LoVo (cell line): ENCODE measurements at places on chromosomes 11 and 22.

DNA sequence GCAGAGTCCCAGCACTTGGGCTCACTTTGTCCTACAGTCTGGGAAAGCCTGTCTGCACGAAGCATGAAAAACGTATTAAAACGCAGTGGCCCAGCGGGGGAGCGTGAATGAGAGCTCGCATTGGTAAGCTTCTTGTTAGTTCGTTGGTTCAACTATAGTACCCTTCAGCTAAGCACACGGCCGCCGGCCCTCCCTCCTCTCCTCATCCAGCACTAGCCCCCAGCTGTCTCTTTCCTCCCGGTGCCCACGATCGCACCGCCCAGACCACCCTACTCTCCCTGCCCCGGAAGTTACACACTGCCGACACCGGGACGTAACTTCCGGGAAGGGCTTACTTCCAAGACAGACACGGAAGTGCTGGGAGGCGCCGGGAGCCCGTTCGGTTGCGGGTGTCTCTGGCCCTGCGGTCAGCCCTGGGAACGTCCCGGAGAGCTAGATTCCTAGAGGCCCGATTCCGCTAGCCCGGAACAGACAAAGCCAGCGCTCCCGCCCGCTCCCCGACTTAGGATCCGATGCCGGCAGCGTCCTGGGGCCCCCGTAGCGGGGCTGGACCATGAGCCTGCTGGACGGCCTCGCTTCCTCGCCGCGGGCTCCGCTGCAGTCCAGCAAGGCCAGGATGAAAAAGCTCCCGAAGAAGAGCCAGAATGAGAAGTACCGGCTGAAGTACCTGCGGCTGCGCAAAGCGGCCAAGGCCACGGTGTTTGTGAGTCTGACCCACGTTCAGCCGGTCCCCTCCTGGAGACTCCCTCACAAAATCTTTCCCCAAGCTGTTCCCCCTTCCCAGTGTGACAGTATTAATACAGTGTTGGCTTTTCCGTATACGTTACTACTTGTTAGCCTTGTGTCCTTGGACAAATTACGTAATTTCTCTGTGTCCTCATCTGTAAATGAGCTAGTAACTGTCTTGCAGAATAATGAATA lies at the start of gene TBRG1:
TSS of gene TBRG1 (plus strand) at position 334 of the 921 bp plus-strand sequence. CDS start at position 554, 220 bp downstream.
- peak; percentile 82 for DNase-seq

- DNase-seq, result no peak
Measured at GRCh38 chr11:74268456-74268855, 43.0 kb downstream of the P4HA3 start.

DNA sequence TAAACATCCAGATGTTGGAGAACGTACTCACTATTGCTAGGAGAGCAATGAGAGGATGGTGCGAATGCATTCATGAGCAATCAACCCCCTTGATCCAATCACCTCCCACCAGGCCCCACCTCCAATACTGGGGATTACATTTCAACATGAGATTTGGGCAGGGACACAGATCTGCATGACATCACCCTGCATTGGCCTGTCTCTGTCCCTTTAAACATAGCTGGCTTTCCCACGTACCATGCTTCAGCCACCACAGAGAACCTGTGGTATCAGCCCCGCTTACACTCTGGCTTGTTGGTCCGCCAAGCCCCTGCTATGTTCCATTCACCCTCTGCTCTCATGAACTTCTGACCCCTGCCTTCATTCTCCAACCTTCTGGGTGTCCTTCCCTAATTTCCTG lies 157.5 kb upstream of the E2F8 start:
- DNase-seq, result no peak

DNA sequence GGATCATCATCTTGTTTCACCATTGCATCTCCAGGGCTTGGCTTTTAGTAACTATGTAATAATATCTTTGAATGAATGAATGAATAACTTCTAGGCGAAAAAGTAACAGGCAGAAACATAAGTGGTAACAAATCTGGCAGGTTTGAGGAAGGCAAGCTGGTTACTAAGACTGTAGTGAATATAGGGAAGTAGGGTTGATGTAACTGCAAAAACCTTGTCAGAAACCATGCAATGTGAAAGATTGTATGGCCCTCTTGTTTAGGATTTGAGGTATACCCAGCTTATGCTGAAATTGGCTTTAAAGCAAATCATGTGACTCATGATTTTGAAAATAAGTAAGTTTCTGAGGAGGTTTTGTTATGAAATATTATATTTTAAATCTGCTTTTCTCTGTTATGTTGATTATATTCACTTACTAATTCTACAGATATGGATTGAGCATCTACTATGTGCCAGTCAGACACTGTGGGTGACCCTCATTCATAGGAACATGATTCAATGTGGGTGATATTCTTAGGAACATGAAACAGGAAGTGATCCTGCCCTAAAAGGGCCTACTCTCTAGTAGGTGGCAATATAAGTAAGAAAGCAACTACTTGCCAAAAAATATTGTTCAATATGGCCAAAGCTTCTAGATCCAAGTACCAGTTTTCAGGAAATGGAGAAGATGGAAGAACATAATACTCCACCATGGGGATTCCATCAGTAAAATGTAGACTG lies 115.5 kb upstream of the CCDC90B start:
- no peak for DNase-seq

DNA sequence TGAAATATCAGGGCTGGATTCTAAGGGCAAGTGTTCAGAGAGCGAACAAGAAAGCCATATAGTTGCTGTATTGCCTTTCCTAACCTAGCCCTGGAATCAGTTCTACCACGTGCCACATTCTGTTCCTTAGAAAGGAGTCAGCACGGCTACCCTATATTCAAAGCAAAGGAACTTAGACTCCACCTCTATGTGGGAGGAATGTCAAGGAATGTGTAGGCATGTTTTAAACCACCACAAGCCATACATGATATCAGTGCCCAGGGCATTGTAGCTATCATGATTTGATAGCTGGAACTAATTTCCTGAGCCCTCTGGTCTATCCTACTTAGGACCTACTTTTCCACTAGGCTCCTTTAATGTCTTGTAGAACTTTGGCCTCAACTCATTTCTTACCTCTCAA lies 2.5 kb upstream of the EIF4ENIF1 start:
- DNase-seq, result no peak

GRCh38 chr11:73420136-73420535 lies 43.9 kb downstream of the RELT start:
- DNase-seq, result no peak

GRCh38 chr22:23542933-23543332 lies 37.2 kb downstream of the IGLL1 start:
- no peak for DNase-seq

GRCh38 chr11:131802440-131803115 lies 432.2 kb downstream of the NTM start:
- DNase-seq, result no peak

DNA sequence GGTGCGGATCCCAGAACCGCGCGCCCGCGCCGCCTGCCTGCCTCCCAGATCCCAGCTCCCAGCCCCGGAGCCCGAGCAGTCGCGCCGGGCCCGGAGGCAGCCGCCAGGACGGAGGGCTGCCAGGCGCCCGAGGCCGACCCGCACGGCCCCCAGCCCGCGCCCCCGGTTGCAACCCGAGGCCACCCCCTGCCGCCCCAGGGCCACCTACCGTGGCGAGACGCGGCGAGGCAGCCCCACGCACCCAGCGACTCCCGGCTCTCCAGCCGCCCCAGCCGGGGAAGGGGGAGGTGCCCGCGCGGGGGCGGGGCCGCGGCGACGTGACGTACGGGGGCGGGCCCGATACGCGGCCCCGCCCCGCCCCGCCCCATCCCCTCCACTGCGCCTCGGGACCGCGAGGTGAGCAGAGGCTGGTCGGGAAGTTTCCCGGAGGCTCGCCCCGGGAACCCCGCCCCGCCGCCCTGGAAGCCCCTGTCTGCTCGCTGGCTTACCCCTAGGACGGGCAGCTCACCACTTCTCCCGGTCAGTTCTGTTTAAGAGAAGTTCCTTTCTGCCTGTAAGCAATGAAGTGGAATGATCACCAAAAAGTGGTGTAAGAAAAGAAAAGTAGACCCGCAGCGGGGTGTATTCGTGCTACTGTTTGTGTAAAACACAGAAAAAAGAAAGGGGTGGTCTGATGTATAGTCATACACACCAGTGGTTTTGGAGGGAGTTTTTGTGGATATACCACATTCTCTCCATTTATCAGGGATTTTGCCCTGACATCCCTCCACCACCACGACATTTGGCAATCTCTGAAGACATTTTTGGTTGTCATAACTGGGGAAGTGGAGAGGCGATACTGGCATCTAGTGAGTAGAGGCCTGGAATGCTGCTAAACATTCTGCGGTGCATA lies at the start of gene TPST2:
TSS of gene TPST2 (minus strand) at position 288 of the 892 bp plus-strand sequence. CDS start 48,502 bp downstream, outside the sequence.
- DNase-seq, result peak; percentile 82

GRCh38 chr22:28406246-28406645 lies 273.4 kb downstream of the TTC28 start:
- DNase-seq, result no peak

GRCh38 chr11:64092761-64093136 lies 57.0 kb downstream of the FLRT1 start:
- DNase-seq, result no peak

- no peak for DNase-seq
Measured at GRCh38 chr11:8309311-8309710, 45.6 kb upstream of the LMO1 start.

DNA sequence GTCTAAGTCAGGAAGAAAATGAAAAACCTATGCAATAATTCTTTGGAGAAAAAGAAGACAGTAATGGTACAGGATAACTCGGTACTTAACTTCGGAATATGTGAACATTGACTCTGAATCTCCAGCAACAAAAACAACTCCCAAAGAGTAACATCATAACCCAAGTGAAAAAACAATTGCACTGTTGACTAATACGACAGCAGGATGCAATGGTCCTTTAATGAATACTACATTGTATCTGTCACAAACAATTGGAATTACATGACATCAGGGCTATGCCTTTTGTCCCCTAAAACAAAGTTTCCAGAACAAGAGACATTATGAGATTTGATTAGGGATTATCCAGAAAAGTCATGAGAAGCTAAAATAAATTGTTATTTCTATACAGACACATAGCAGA lies 1065.9 kb downstream of the LRRC4C start:
- no peak for DNase-seq

DNA sequence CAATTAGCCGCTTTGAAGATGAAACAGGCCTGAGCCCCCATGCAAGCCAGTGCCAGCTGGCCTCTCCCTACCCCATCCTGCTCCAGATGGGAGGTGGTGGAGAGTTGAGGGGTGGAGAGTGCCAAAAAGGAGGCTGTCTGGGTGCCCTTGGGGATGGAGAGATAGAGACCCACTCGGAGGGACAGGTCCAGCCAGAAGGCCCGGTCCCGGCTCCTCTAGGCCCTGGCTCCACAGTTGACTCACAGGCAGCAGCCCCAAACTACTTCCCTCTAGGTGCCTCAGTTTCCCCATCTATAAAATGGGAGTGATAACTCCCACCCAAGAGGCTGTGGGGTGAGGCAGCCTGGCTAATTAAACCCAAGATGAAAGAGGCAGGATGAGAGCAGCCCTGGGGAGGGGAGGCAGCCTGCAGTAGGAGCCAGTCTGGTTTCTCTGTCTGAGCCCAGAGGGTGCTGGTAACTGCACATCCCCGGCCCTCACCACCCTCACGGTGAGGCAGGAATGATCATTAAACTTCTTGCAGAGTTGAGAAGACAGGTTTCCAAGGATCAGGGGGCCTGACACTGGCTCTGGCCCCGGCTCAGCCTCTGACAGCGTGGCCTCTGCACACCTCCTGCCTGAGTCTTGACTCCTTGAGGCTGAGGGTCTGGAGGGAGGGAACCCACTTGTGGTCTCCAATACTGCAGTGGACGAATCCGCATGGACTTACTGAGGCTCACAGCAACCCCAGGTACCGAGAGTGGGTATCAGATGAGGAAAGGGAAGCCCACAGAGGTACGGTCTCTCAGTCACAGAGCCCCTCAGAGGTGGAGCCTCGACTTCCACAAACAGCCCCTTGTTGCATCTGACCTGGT lies 1.4 kb upstream of the AP5B1 start:
- no peak for DNase-seq

DNA sequence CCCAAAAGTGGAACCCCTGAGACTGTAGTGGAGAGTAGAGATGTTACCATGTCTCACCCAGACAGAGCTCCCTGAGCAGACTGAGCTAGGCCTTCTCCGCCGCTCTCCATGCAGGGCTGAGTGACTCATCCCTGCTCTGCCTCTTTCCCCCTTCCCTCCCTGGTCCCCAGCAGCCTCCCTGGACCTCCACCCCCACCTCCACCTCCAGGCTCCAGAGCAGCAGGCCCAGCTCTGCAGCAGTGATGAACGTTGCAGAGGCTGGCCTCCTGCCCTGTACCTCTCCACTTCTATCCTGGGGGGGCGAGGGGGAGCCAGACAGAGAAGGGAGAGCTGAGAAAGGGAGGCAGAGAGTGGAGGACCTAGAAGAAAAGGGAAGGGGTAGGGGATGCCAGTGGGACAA lies 19.3 kb upstream of the ARAP1 start:
- no peak for DNase-seq

DNA sequence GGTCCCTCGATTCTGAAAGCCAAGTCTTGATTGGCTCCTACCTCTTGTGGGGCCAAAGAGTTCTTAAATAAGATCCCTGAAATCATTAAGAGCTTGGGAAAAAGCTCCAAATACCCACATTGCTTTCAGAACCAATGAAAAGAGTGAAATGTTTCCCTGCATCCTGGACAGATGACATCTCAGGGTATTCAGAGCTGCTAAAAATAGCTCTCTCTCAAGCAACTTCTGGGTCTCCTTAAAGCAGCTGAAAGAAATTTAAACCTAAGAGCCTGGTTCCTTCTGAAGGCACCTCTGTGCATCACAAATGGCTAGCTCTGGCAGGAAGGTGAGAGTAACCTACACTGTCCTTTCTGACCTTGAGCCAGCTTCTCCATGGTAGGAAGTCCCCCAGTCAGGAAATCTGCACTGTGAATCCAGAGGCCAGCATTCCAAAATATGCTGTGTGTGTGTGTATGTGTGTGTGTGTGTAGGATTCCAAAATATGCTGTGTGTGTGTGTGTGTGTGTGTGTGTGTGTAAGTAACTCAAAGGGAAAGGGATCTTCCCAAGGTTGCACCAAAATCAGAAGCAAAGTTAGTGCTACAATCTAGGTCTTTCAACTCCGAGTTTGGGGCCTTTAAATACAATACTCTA lies 50.1 kb downstream of the RELT start:
- DNase-seq, result no peak

DNA sequence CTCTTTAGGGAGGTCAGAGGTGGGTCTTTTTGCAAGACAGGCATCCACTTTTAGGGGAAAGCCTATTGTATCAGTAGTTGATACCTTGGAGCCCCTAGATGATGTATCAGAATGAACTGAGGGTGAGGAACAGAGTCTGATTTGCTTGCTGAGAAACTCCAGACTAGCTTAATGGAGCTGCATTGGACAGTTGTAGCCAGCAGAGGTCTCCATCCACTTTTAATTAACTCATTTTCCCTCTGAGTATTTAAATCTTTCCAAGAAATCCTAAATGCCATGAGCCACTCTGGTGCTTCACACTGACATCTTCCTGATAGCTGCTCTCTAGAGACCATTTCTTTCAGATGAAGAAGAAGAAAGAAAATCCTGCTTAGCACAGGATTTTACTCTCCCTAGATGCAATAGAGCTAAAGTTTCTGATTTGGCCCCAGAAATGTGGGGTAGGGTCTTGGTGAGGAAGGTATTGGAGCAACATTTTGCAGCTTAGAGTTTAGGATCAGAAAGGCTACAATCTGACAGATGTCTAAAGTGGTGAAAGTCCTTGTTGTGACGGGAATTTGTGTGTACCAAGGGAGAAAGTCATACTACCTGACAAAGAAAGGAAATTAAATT lies 38.0 kb downstream of the EXT2 start:
- no peak for DNase-seq
